ENCODE measurements at places on chromosomes 1 and 21.

DNA sequence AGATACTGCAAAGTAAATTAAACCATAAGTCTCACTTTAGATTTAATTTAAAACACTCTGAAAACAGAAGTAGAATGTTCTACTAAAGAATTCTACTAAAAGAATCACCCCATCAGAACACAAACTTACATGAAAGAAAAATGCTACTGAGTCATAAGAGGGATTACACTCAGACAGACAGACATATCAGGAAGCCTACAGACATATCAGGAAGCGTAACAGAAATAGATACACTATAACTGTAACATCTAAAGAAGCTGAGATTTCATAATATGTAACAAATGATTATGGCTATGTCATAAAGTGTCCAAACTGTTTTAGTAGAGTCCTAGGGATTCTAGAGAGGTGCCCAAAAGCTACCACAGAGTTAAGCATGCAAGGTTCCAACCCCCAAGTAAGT lies 23.9 kb downstream of the FOXJ3 start:
- DNase-seq = no peak

DNA sequence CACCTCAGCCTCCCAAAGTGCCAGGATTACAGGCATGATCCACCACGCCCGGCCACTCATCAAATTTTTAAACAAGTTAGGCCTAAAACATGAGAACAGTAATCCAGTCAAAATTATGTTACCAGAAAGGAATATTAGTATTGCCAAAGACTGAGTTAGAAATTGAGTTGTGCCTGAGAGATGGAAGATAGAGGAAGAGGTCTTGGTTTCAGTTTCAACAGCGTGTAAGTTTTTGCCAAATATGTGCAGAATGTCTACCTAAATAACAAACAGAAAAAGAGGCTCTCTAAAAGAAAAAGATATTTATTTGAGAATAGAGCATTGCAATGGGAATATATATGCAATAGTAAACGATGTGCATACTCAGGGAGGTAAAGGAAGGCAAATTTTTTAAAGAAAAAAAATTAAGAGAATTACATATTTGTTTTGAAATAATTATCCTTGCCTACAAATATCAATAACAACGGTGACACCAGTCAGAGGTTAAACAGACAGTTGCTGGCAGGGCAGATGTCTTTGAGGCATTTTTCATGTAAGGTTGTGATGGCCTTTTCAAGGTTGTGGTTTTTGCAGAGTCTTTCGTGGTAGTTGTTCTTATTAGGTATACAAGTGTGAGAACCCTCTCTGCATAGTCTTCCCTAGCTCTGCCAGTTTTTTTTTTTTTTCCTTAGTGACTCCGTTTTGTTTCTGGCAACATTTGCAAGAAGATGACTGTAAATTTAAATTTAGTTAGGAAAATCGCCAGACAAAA lies 2.2 kb upstream of the CD1B start:
- no peak for DNase-seq

DNA sequence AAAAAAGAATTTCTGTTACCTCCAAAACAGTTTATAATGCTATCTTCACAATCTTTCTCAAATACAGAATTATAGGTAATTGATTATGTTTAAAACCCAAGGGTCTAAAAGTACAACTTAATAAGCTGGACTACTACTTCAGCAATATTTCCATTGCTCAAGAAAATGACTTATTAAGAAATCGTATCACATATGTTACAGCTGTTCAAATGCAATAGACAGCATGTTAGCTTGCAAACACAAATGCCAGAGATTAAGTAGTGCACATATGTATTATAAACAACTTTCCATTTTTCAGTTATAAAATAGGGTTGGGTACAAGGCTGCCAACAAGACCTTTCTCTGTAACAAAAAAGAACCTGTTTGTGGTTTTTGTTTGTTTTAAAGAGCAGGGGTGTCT lies 211.0 kb upstream of the DMRTA2 start:
- DNase-seq = no peak

DNA sequence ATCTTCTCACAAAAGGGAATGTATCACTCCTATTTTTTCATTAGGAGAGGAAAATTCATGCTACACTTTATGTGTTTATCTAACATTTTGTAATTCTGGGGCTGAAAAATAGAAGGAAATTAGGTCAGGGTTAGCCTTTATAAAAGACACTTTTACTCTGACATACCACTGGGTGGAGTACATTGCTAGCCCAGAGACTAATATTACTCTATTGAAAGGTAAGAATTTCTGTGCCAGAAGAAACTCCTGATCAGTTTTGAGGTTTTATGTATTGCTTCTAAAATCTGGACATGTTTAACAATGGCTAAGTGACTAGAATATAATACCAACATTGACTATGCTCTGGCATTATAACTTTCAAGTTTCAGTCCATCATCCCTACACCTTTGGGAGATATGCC lies 724.6 kb downstream of the USP25 start:
- DNase-seq = peak; percentile 24

GRCh38 chr1:77271852-77272580 lies 9.8 kb upstream of the AK5 start:
- peak; percentile 39 for DNase-seq

DNA sequence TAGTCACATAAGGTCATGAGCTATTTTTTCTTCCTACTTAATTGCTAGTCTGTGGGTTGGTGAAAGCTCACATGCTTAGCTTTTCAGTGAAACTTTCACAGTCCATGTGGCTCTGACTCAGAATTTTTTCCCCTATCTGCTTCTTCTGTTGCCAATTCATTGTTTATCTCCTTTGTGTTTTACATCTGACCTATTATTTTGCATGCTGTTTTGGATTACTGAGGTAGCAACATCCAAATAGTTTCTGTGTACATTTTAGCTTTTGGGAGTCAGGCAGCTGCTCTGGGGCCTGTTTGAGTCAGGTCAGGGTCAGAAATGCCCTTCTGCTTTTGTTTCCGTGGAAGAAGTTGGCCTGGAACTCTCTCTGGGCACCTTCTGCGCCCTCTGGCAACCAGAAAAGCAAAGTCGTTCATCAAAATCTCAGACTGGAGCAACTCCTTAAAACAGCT lies 40.0 kb downstream of the ROR1 start:
- peak; percentile 53 for DNase-seq

DNA sequence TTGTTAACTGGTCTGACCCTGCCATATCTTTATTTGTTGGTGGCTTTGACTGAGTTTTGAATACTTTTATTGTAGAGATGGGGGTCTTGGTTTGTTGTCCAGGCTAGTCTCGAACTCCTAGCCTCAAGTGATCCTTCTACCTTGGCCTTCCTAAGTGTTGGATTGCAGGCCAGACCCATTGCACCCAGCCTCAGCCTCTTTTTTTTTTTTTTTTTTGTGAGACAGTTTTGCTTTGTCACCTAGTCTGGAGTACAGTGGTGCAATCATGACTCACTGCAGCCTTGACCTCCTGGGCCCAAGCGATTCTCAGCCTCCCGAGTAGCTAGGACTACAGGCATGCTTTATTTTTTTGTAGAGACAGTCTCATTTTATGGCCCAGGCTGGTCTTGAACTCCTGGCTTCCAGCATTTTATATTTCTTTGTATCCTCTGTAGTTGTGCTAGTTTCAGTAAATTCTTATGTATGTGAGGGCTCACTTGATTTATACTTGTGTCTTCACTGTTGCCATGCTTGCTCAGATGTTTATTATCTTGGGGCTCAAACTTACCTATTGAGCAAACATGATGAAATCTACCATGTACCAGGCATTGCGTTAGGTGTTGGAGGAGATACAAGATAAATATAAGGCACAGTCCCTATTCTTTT lies 24.1 kb downstream of the THRAP3 start:
- peak; percentile 92 for DNase-seq

- no peak for DNase-seq
Observed at GRCh38 chr1:203666609-203667008, 40.0 kb downstream of the ATP2B4 start.

GRCh38 chr1:86271046-86271445 lies 114.5 kb upstream of the COL24A1 start:
- no peak for DNase-seq

DNA sequence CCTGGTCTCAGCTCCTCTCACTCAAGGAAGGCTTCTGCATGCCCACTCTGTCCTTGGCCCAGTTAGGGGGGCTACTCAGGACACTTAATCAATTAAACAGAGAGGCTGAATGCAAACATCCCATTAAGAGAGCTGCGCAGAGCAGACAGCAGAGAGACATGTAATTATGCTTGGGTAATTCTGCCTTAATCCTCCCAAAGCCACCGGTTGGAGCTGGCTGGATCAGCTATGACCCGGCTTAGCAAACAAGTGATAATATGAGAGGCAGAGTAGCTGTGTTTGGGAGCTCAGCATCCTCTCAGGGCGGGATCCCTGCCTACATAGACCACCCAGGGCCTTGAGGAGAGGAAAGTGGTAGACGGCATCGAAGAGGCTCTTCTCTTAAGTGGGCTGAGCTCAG lies 183.2 kb downstream of the GRIK3 start:
- no peak for DNase-seq

DNA sequence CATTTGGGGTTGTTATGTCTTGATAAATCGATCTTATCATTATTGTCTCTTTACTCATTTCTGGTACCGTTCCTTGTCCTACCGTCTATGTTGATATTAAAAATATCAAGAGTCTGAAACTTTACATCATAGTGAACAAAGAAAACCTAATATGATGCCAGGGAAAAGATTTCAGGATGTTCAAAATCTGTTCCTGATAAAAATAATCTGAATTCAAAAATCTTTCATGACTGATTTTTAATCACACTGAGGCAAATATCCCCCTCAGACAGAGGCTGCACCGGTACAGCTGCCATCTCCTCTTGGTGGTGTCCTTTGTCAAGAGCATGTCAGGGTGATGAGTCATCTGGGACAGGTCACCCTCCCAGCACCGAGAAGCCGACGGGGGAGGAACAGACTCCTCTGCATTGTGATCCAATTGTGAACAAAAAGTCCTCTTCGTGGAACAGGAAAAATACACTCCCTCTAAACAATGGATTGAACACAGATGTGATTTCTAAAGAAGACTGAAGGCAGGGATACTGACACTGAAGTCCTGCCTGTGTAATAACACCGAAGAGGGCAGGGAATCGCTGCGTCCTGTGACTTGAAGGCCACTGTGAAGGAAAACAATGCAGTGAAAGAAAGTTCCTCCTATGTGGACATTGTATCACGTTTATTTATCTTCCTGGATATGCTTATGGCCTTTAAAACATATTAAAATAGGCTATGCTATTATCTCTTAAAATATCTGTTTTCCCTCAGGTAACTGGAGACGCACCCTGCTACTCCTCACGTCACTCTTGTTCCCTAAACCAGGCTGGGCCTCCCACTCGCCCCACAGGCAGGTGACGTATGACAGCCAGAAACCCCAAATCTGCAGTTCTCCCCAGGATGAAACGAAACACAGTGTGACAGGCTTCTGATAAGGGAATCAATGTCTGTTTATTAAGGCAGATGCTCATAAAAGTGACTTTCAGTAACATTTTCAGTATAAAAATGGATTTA lies 4.3 kb upstream of the SPATC1L start:
- DNase-seq = peak; percentile 61

All from HFFc6 (cell line).